ENCODE measurements at places on chromosomes 3 and 15.

- no peak for DNase-seq
These were observed 104.4 kb downstream of the LRRK1 start for GRCh38 chr15:101023501-101024072.

- DNase-seq = no peak
These were observed 27.0 kb downstream of the CRYBG3 start for GRCh38 chr3:97848779-97849178.

DNA sequence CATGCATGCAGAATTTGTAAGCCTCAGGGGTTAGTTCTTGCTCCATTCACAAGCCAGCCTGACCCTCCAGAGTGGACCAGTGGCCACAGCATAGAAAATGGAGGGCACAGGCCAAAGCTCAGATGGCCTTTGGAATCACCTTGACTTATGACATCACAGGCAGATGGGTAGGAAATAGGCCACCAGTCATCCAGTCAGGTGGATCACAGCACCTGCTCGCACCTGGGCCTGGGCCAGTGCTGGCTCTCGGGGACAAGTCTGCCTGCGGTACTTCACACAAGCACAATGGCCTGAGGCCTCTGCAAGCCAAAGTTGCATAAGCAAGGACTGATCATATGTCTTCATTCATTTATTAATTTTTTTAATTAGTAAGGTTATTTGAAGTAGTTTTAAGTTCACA lies 39.3 kb downstream of the PPCDC start:
- DNase-seq = no peak

GRCh38 chr3:108804437-108804836 lies 18.1 kb upstream of the TRAT1 start:
- no peak for DNase-seq

DNA sequence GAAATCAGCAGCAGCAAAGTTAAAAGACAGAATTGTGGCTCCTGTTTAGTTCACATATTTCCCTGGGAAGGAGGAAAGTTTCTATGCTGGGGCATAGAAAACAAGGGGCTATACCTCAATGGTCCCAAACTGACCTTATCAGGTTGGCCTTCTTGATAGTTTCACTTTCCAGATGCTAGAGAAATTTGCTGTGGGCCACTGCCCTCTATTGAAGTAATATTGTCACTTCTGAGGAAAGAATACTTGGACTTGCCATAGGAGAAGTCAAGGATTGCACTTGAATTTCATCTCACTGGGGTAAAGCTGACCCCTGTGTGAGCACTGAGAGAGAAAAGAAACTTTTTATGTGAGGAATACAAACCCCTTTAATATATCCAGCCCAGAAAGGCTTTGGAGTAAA lies 49.3 kb upstream of the XCR1 start:
- DNase-seq = no peak

Data from NCI-H1436 (cell line).